K562 (cell line): ENCODE measurements at places on chromosomes 13 and 19.

GRCh38 chr19:2782329-2782935 lies 641 bp downstream of the SGTA start:
- peak; percentile 18 for DNase-seq

- no peak for DNase-seq
Observed at GRCh38 chr13:86681223-86681622, 882.0 kb upstream of the SLITRK6 start.

- no peak for DNase-seq
Observed at GRCh38 chr19:3880471-3881271, at the start of gene ATCAY. ATCAY (plus strand) TSS chr19:3880685; CDS start chr19:3885768, 5,083 bp downstream.

DNA sequence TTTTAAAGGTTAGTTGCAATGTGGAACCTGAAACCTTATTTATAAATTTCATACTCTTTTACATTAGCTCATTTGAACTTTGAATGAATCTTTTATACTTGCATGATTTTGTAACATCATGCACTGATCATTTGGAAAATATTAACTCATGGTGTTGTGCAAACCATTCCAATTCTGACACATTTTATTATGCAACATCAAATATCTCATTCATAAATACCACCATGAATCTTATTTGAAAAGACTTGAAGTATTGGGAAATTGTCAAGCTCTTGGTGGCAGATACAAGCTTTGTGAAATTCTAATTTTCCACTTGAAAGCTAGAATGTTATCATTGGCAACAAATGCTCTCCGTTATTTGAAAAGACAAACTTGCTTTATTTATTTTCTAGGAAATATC lies 379.9 kb upstream of the PCDH20 start:
- no peak for DNase-seq

DNA sequence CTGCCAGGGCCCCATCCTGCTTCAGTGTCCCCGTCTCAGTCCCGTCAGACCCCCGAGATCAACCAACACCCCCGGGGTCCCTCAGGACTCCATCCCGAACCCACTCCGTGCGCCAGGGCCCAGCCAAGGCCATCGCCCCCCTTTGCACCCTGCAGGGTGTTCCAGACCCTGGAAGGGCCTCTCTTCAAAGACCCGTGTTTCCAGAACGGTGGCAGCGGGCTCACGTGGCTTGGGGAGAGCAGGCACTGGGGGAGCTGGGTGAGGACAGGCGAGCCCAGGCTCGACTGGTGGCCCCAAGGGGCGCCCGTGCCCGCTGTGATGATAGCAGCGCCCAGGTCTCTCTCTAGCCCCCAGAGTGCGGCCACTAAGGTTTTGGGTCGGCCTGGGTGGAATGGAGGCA lies 1.4 kb downstream of the KASH5 start:
- no peak for DNase-seq

GRCh38 chr19:39941151-39941550 lies 6.7 kb upstream of the FCGBP start:
- no peak for DNase-seq

- DNase-seq = no peak
Observed at GRCh38 chr13:113002206-113002912, 33.3 kb downstream of the MCF2L start.
